HFF-Myc (cell line): ENCODE measurements at places on chromosomes 5 and 9.

DNA sequence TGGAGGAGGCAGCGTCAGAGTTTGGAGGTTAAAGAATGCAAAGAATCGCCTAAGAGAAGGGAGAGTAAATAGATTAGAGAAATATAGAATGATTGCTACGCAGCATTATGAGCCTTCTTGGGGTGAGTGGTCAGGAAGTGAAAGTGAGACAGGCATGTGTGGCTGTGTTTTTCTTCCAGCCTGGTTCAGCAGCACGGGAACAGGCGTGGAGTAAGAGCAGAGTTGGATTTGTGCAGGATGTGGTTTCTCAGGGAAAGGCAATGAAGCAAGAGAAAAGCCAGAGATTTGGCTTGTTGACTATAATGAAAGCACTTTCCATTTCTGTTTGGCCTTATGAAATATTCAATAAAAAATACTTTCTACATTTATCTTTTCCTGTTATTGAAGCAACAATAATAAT lies 34.3 kb upstream of the FRMD3 start:
- DNase-seq, result no peak

- DNase-seq, result no peak
These were observed 25.4 kb downstream of the EXOC3 start for GRCh38 chr5:468401-468800.

- DNase-seq, result no peak
These were observed 20.7 kb downstream of the OSMR start for GRCh38 chr5:38866362-38867031.

DNA sequence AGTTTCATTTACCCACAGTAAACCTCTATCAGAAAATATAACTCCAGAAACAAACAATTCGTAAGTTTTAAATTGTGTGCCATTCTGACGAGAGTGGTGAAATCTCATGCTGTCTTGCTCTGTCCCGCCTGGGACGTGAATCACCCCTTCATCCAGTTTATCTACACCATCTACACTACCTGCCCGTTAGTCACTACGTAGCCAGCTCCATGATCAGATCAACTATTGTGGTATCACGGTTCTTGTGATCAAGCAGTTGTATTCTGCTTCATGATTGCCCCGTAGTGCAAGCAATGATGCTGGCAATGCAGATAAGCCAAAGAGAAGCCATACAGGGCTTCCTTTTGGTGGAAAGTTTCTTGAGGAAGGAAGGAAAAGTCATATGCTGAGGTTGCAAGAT lies 150.3 kb downstream of the GOLPH3 start:
- DNase-seq, result no peak

DNA sequence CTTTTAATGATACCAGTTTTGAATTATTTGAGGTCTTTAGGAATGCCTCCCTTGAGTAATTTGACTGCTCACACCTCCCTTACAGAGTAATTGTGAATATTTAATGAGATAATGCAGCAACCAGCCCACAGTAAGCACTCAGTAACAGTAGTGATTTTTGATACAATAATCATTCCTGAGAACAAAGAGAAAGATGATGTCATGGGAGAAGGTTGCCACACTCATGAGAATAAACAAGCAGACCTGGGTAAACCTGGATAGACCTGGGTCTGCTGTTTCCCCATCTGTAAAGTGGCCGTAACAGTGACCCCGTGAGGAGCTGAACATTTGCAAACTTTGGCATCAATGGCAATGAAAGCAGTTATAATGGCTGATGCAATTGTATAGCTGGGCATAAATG lies 4.2 kb downstream of the C1QTNF2 start:
- DNase-seq, result no peak

- no peak for DNase-seq
These were observed 6.0 kb upstream of the RBM22 start for GRCh38 chr5:150706776-150707390.

DNA sequence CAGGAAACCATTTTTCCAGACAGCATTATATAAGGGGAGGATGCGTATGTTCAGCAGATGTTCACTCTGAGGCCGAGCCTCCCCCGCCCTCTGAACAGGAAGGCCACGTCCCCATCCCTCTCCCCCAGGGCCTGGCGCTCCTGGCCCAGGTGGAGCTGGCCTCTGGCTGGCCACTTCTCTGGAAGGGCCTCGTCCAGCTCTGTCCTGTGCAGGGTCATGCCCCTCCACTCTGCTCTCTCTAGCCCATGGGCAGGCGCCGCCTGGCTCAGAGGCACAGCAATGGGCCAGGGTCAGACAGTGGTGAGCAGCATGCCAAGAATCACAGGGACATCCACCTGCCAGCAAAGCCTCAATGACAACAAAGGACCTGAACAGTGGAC lies 34.2 kb downstream of the ADAMTS2 start:
- DNase-seq, result no peak

GRCh38 chr9:137297966-137298365 lies 4.1 kb downstream of the NRARP start:
- DNase-seq, result no peak

DNA sequence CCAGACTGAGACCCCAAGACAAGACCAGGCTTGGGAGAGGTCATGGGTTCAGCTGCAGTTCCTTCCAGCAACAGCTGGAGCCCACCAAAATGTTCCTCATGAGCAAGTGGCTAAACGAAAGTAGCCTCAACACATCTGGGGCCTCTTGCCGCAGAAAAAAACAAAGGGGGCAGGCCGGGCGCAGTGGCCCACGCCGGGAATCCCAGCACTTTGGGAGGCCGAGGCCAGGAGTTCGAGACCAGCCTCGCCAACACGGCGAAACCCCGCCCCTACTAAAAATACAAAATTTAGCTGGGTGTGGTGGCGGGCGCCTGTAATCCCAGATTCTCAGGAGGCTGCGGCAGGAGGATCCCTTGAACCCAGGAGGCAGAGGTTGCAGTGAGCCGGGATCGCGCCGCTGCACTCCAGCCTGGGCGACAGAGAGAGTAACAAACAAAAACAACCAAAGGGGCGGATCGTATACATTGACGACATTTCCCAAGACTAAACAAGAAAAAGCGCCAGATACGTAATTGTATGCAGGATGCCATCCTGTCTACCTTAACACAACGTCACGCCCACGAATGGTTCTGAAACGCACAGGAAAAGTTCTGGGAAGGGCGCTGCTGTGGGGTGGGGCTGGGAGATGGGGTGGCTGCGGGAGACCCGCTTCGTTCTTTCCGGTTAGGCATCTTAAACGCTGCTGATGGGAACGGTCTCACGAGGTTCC lies 1.7 kb downstream of the INPP5E start:
- DNase-seq, result no peak

GRCh38 chr5:60417500-60418181 lies 282.3 kb downstream of the DEPDC1B start:
- DNase-seq, result no peak

DNA sequence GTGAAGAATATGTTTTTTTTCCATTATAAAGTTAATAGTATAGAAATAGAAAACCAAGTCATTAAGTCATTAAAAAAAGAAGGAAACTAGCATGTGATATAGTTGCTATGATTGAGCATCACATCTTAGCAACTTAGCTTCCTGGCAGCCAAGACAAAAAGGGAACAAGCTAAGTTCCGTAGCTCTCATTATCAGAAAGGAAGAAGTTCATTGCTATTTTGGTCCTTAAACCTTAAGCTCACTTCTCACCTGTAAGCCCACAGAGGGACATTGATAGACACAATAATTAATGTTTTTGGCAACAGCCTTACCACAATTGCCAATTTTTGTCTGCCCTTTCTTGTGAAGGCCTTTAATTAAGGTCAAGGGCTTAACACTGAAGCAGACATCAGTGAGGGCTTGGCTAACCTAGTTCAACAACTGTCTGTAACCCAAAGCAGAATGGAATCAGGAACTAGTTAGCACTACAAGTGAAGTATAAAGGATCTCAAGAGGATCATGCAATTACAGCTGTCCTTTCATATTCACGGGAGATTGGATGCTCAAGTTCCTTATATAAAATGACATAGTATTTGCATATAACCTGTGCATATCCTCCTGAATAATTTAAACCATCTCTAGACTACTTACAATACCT lies 24.0 kb upstream of the KLF4 start:
- DNase-seq, result no peak

DNA sequence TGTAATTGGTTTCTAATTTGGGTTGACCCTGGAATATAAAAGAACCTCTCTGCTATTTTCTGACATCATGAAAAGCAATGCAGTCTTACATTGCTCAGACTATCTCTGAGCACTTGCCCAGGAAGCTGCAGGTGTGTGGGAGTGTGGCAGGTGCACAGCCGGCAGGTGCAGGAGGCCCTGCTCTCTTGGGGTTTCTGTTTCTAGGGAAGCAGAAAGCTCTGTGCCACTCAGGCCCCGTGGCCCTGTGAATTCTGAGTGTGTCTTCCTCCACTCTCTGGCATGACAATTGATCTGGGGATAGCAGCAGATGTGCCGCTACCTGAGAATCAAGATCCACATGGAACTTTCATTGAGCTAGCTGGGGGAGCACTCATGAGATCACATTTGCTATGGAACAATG lies 45.7 kb upstream of the IRX2 start:
- no peak for DNase-seq

DNA sequence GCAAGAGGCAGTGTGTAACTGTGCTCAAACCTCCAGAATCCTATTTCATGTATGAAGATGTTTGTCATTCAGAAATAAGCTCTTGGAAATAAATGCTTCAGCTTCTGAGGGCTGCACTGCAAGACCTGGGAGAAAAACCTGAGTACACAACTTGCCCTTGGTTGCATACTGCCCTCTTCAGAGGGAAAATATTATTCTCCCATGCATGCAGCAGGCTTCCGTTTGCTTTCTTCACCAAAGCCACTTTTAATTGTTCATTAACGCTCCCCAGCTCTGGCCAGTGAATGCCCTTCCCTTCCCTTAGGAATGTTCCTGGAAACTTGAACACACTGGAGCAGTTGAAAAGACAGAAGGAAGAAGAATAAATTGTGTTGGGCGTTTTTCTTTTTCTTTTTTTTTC lies 2.5 kb upstream of the WHRN start:
- no peak for DNase-seq

- no peak for DNase-seq
These were observed 422.9 kb downstream of the EBF1 start for GRCh38 chr5:158676642-158677469.

GRCh38 chr5:40315126-40315525 lies 364.6 kb upstream of the PTGER4 start:
- DNase-seq, result peak; percentile 19

DNA sequence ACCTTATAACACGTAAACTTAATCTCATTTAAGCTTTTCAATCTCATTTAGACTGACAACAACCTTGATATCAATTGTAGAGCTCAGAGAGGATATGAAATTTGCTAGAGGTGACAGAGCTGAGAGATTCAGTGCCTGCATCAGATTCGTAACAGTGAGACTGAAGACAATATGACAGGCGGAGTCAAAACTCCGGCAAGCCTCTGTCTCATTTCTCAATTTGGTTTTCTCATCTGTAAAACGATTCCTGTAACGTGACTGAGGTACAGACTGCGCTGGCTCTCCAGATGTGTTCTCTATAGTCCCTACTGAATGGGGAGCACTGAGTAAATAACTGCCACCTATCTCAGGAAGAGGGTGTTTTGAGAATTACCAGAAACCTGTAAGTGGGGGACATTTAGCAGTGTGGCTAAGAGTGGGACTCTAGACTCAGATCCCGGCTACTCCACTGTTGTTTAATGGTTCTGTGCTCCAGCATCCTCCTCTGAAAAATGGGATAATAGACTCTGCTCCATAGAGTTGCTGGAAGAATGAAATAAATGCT lies 3.0 kb upstream of the MCIDAS start:
- DNase-seq, result no peak

DNA sequence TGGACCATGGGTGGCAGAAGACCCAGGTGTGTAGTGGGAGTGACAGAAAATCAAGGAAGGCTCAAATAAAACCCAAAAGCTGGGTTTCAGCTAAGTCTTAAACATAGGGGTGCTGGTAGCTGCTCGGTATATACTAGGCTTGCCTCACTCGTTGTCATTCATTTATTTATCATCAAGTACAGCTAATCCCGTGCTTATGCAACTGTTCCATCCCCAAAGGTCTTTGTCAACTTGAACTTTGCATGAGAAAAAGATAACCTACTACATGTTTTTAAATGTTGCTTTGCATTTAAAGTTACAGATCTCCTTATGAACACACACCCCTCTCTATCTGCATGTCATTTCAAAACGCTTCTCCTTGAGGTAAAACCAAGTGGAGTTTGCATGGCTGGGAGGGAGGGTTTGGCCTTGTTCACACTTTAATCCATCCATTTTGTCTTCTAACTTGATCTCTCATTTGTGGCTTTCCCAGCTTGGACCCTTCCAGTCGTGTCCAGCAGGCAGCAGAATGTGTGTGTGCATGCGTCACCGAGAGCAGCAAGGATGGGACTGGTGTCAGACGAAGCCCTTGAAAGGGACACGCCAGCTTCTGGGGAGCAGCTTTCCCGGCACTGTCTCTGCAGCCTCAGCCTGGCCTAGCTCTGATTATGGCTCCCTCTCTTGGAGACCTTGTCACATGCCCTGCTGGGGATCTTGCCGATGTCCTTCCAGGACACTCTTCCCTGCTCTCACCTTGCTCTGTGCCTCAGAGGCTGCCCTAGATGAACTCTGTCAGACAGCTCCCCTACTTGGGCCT lies 133.5 kb downstream of the GADD45G start:
- no peak for DNase-seq

GRCh38 chr5:146185161-146185560 lies 2.7 kb upstream of the LARS1 start:
- no peak for DNase-seq

GRCh38 chr5:102666164-102666946 lies 88.8 kb upstream of the PAM start:
- peak; percentile 73 for DNase-seq

- DNase-seq, result no peak
These were observed 24.8 kb downstream of the P4HA2 start for GRCh38 chr5:132202711-132203463.

DNA sequence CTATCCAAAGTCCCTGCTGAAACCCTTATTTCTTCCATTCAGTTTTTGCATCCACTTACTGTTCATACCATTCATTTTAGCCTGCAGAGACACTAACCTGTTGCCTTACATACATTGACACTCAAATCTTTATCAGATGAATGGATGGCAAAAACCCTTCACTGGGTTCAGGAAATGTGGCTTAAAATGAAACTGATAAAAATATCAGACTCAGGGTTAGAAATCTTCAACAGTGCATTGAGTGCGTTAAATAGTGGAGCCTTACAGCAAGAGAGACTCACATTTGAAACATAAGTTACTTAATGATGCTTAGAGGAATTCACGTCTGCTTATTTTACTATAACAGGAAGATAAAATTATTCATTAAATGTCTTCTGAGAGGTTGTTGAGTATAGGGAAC lies 28.0 kb upstream of the BNC2 start:
- DNase-seq, result no peak

- no peak for DNase-seq
These were observed 807 bp upstream of the PLGRKT start for GRCh38 chr9:5438301-5439162.

GRCh38 chr9:136077491-136077890 lies 17.6 kb downstream of the NACC2 start:
- DNase-seq, result no peak

- DNase-seq, result no peak
These were observed 109.6 kb downstream of the PIK3R1 start for GRCh38 chr5:68325065-68325580.

- DNase-seq, result peak; percentile 20
These were observed 150.8 kb downstream of the EFNA5 start for GRCh38 chr5:107519900-107520354.
